ENCODE measurements at places on chromosomes 7 and 10.

GRCh38 chr10:1097436-1097835 is 41.3 kb downstream of the WDR37 start:
- DNase-seq: no peak

GRCh38 chr7:15457990-15458955 is 103.5 kb downstream of the AGMO start:
- no peak for DNase-seq

- no peak for DNase-seq
Observed at GRCh38 chr7:46990761-46991160, 591.1 kb downstream of the TNS3 start.

- DNase-seq: no peak
Observed at GRCh38 chr10:100802607-100803006, 57.2 kb downstream of the PAX2 start.

DNA sequence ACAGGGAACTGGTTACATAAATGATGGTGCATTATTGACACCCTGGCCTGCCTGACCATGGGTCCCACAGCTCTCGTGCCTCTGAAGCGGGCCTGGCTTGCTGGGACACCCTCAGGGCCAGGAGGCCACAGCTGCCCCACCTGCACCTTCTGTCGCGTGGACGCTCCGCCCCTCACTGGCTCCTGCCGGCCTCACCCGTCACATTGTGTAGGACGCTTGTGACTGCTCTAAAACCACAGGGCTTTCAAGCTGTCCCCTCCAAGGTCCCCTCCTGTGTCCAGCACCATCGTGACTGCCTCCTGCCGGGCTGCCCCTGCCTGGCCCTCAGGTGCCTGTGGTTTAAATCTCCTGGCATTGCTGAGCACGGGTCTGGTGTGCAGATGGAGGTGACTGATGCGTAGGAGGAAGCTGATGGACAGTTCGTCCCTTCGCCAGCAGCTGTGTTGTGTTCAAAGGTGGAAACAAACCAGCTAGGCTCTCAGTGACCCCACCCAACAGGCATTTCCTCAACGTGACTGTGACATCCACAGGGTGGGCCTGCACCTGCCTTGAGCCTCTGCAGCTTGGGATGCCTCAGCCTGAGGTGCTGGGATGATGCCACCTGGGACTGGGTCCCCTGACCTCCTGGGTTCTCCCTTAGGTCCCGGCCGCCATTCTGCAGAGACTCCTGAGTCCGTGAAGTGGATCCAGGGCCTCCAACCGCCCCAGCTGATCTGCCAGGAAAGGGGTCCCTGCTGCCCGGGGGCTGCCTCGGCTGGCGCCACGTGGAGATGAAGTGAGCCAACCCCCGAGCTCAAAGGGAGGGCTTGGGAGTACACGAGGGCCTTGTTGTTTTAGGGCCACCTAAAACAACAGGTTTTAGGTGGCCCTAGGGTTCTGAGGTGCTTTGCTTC is 148.5 kb downstream of the WDR37 start:
- no peak for DNase-seq

GRCh38 chr7:113918946-113919345 is at the start of gene PPP1R3A:
PPP1R3A (minus strand) TSS chr7:113919009; CDS start chr7:113918996, 13 bp downstream.
- DNase-seq: no peak

- no peak for DNase-seq
Observed at GRCh38 chr7:134562136-134562535, 13.2 kb downstream of the AKR1B15 start.

DNA sequence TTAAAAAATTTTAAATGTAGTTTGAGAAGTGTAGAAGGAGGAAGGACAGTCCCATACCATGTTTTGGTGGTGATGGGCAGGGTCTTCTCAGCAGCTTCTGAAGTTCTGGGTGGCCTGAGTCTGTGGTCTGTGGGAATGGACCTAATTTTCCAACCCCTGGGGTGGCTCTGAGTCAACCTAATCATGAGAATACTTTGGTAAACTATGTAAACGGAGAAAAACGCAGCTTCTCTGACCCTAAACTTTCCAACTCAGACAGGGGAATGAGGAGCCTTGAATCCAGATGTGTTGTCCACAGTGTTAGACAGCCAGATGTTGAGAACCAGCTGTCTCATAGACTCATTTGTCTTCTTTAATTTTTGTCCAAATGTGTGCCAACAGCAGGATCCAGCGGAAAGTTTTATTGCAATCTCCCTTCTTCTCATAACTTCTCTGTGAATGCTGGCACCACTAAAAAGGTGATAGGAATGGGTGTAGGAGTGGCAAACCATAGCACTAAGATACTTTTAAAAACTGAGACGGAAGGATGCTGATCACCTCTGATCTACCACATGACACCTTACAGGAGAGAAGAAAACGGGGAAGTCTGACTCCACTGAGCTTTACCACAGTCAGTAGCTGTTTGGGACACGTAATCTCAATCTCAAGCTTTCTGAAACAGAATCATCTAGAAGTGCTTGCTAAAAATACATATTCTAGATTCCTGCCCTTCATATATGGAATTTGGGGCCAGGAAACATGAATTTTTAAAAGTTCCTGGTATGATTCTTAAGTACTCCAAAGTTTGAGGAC is 90.5 kb upstream of the PHYHIPL start:
- DNase-seq: no peak

GRCh38 chr7:80186721-80187120 is 52.1 kb downstream of the GNAI1 start:
- DNase-seq: no peak

DNA sequence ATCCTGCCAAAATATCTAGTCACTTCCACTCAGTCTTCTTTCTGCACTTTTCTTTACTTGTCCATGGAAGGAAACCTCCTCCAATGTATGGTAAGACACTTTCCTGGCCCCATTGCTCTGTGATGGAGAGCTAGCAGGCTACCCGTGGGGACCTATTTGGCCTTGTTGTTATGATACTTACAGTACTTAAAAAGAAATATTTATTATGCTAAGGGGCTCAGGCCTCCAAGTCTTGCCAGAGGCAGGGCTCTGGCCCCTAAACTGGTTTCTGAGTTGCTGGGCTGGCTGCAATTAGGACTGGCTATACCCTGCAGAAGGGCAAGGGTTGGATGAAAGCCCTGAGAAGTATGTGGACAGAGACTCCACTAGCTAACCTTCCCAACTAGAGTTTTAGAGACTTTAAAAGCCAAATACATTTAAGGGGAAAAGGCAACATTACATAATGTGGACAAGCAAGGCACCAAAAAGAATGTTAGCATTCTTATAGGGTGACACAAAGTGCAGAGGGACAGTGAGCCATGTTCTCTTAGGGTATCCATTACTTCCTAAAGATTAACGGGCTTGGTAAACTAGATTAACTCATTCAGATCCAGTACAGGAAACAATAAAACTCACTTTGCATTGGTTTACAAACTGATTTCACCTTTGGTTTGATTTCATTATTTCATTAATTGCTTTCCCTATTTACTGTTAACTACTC is 84.9 kb upstream of the INHBA start:
- no peak for DNase-seq

DNA sequence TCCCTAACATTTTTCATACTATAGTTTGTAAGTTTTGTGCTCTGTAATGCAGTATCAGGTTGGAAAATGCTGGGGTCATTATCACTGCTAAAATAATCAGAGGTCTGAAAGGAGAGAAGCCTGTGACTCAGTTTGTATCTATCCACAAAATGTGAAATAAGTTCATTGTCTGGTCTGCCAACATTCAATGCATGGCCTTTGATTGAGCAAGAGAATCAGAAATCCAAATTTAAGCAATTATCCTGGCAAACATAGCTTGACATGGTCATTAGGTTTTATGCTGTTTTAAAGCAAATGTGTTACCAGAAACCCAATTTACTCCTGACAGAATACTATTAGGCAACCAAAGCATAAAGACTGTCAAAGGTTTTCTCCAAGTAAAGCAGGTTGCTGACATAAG is 709.7 kb upstream of the SEMA3D start:
- no peak for DNase-seq

DNA sequence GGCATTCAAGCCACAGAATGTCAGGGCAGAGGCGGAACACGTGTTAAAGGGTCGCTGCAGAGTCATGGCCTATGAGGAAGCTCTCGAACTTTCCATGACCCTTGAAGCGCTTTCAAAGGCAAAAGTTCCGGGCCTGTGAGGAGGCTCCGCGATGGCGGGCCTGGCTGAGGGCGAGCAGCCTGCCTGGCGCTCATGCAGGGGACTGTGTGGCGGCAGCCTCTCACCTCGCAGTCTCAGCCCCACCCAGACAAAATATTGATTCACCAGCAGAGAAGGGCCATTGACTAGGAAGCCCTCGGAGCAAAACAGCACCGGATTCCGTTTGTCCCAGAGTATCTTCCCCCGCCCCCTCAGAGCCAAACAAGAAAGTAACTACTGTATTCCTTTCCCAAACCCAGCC is 12.8 kb upstream of the CNNM1 start:
- DNase-seq: no peak

GRCh38 chr10:93459466-93459865 is 22.7 kb downstream of the MYOF start:
- no peak for DNase-seq

- DNase-seq: no peak
Observed at GRCh38 chr10:43619368-43619767, 13.1 kb downstream of the ZNF485 start.

Measured in activated CD8-positive, alpha-beta memory T cell treated with anti-CD3 and anti-CD28 coated beads for 1 hour (primary cell).